ENCODE measurements at places on chromosomes 7 and 10. TPM values are rescaled to one million over a fixed set of nuclear protein-coding genes. Genes with fewer than 3 reads are reported as not detected.
A peak's percentile ranks its signal among the peaks of the same experiment; 100 is the strongest.

NUDT5 gene
- total RNA-seq = 33.2 TPM

RBP4 gene
- 1.1 TPM for total RNA-seq

EGFR gene
- 55.0 TPM for total RNA-seq

HOXA1 gene
- total RNA-seq = 0.97 TPM

- DNase-seq = no peak
These were observed 345.1 kb downstream of the ARL4A start for GRCh38 chr7:13032576-13032975.

- DNase-seq = no peak
These were observed 40.3 kb upstream of the PSMG3 start for GRCh38 chr7:1610013-1610677.

GRCh38 chr7:22127835-22128527, 182.3 kb upstream of the CDCA7L start:
- DNase-seq = peak; percentile 24

DNA sequence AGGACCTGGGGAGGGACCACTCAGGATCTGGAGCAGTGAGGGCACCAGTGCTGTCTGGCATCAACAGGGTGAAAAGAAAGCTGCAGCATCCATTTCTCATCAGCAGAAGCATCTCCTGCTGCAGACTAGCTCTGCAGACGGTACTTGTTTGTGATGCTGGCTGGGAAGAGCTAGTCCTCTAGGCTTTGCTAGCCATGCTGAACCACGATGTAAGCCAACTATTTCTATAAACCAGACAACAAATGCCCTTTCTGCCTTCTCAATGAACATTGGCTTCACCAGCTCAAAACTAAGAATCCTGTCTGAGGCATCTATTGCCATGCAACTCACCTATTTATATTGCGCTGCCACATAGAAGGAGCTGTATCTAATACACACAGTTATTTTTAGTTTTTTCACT, 65.6 kb downstream of the CTTNBP2 start:
- no peak for DNase-seq

DNA sequence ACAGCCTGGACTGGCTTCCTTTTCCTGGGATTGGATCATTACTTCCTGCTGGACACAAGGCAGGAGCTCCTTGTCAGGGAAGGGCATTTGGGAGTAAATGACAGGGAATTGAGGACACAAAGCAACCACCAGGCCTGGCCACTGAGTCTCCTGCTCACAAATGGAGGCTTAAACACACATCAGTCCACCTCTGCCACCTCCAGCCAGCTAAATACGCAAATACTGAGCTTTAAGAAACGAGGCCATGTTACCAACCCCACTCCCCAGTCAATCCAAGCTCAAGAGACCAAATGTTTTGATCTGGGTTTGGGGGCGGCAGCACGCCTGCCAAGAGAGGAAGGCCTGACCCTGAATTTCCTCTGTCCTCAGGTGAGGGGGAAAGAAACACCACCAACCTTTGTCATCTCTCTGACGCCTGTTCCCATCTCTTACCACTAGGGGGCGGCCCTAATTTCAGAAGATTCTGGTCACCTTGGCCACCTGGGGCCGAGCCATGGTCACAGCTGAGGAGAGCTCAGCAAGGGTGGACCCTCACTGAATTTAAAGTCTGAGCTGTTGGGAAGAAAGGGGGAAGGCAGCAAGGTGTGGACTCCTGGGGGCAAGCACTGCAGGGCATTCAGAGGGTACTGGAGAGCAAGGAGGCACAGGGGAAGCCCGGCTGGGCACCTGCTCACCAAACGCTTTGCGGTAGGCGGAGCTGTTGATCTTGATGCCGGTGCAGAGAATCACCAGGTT, 16.5 kb downstream of the AIFM2 start:
- DNase-seq = peak; percentile 48

Data from GM23248 (cell line).